ENCODE measurements at places on chromosomes 12 and 14.

- no peak for DNase-seq
Observed at GRCh38 chr12:131441060-131441396, 269.9 kb upstream of the SFSWAP start.

DNA sequence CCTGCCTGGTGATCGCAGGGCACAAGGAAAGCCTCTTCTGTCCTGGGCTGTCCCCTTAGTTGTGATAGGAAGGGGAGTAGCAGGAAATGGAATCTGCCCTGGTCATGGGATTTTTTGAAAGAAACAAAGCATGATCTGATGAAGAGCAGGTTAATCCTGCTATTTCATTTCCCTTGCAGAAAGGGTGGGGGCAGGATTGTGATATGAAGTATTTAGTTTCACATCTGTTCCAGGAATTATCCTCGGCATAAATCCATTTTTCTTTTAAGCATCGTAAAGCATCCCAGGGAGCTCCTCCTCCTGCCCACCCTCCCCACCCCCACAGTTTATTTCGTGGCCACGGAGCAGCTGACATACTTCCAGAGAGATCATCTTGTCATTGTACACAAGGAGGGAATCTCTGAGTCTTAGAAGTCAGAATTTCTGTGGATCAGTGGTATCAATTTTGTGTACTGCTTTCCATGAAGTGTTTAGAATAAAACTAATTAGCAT lies 53.1 kb downstream of the TGFB3 start:
- DNase-seq: peak; percentile 17

DNA sequence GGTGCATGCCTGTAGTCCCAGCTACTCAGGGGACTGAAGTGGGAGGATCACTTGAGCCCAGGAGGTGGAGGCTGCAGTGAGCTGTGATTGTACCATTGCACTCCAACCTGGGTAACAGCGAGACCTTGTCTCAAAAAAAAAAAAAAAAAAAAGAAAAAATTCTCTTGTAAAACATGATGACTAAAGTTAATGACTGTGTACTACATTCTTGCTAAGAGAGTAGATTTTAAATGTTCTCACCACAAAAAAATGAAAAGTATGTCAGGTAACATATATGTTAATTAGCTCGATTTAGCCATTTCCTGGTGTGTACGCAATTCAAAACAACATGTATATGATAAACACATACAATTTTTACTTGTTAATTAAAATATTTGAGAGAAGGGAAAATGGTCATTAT lies 480.7 kb upstream of the RGS6 start:
- no peak for DNase-seq

DNA sequence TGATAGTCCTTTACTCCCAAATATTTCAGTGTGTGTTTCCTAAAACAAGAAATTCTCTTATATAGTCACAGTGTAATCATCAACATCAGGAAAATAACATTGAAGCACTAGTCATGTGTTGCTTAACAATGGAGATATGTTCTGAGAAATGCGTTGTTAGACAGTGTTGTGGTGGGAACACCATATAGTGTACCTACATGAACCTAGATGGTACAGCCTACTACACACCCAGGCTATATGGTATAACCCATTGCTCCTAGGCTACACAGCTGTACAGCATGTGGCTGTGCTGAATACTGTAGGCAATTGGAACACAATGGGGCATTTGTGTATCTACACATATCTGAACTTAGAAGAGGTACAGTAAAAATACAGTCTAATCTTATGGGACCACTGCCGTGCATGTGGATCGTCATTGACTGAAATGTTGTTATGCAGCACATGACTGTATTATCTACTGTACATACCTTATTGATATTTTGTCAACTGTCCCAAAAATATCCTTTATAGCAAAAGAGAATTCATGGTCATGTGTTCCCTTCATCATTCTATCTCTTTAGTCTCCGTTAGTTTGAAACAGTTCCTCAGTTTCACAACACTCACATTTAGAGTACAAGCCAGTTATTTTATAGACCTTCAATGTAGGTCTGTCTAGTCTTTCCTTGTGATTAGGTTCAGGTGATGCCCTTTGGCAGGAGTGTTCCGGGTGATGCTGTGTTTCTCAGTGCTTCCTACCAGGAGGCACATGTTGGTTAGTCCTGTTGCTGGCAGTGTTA lies 109.7 kb downstream of the SLC25A47 start:
- no peak for DNase-seq

DNA sequence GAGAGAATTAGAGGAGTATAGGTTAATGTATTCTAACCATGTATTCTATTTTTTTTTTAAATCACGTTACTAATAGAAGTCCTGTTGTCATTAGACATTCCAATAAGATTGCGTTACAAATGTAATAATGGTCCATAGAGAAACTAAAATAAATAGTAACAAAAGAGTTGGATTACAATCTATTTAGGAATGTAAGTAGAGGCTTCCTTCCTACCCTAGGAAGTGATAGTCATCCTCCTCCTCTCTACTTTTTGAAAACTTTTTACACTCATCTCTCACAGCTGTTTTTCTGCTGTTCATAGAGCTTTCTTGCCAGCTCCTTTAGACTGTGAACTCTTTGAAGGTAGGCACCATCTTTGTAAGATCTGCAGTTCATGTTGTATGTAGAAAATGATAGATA lies 23.6 kb downstream of the TRHDE start:
- DNase-seq: no peak

DNA sequence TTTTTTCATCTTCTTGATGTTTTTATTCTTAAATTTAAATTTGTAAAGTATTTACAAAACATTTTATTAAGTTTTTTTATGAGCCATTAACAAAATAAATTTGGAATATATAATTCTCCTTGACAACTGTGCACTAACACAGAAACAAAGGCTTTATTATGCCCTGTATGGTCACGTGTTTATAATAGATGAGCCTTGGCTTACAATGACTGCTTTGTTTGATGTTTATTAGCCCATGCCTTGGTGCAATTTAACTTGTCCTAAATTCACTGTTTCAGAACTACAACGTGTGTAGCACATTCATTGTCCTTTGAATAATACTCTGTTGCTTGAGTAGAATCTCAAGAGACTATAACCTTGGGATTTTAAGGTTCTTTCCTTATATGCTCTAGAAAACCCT lies 59.8 kb downstream of the CNTN1 start:
- DNase-seq: no peak

DNA sequence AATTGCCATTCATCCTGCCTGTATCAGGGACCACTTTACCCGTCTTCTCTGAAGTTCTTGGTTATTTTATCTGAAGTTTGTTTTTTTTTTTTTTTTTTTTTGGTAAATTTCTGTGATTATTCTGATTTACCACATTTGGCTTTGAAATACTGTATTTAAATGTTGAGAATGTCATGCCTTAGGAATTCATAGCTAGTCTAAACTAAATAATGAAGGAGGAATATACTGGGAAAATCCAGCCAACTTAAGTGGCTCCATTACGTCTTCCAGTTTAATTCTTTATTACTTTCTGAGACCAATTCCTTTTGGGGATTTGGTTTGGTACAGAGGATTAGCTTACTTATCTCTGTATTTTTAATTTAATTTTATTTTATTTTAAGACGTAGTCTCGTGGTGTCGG lies 60.3 kb upstream of the KCNMB4 start:
- DNase-seq: no peak

- DNase-seq: no peak
Observed at GRCh38 chr12:129901254-129901653, 2.6 kb downstream of the TMEM132D start.

- no peak for DNase-seq
Observed at GRCh38 chr12:111173836-111174235, 195.1 kb downstream of the PHETA1 start.

All from right kidney (tissue), 9 donors.